ENCODE measurements at places on chromosomes 2 and 18.

GRCh38 chr2:20168727-20169696 is 55.9 kb downstream of the SDC1 start:
- no peak for DNase-seq

- DNase-seq: no peak
Measured at GRCh38 chr2:239587841-239588240, 187.0 kb upstream of the HDAC4 start.

DNA sequence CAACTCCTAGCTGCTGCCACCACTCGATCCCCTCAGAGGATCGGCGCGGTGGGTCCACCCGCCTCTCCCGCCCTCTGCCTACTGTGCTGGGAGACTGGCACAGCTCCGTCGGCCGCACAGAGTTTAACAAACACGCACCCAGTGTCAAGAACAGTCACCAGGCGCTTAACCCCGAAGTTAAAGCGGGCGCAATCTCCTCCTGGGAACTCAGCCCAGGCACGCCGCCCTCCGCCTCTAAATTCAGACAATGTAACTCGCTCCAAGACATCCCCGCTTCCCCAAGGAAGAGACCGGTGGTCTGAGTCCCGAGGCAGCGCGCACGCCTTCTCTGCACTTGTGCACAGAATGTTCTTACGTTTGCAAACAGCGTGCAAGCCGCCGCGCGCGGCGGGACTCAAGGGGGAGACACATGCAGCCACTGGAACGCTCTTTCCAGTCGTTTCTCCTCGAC is 533 bp downstream of the CXCR4 start:
- peak; percentile 70 for DNase-seq

- no peak for DNase-seq
Measured at GRCh38 chr2:153819074-153819473, 52.6 kb upstream of the GALNT13 start.

DNA sequence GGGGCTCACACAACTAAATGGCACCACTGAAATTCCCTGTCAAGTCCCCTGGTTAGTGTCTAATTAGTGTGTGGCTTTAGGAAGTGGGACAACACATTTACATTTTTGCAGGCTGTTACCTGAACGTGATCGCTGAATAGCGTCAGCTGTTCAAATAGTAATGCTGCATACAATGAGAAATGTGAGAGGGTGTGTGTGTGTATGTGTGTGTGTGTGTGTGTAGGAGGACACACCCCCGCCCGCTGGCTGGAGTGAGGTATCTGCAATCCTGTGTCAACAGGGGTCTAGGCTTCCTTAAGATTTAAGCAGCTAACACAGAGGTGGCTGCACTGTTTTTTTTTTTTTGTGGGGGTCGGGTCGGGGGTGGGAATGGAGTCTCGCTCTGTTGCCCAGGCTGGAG is 4.8 kb upstream of the LYPD6B start:
- DNase-seq: no peak

DNA sequence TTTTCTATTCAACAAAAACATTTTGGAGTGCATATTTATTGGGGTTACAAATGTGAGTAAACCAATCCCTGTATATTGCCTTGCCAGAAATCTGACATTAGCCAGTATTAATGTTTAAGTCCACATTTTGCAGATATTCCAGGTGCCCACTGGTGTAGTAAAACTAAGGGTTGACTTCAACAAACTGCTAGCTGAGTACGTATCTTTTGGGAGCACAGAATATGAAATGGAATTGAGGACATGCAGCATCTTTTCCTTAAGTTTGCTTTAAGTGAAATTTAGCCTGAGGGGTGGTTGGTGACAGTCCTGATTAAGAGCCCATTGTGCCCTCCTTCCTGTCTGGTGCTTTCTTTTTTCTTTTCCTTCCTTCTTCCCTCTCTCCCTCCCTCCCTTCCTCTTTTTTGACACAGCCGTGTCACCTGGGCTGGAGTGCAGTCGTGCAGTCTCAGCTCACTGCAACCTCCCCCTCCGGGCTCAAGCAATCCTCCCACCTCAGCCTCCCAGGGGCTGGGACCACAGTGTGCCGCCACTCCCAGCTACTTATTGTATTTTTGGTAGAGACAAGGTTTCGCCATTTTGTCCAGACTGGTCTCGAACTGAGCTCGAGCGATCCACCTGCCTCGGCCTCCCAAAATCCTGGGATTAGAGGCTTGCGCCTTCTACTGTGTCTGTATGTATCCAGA is 1.6 kb downstream of the NUP35 start:
- no peak for DNase-seq

- DNase-seq: no peak
Measured at GRCh38 chr2:190840569-190841172, 40.0 kb upstream of the GLS start.

- DNase-seq: no peak
Measured at GRCh38 chr18:59704146-59704545, 6.9 kb upstream of the CCBE1 start.

DNA sequence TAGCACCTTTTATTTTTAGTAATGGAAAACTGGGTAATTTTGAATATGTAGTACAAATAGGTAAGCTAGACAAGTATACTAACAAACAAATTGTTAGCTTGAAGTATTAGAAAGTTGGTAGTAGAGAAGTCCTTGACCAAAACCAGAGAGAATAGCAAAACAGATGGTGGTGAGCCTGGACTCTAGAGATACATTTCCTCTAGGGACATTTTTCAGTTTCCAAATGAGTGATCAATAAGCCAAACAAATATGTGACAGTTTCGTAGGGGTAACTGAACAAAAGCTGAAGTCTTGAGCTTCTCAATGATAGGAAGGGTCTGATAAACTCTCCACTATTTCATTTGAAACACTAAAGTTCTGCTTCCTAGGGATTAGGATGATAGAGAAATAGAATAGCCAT is 692.0 kb upstream of the FAM98A start:
- DNase-seq: no peak

DNA sequence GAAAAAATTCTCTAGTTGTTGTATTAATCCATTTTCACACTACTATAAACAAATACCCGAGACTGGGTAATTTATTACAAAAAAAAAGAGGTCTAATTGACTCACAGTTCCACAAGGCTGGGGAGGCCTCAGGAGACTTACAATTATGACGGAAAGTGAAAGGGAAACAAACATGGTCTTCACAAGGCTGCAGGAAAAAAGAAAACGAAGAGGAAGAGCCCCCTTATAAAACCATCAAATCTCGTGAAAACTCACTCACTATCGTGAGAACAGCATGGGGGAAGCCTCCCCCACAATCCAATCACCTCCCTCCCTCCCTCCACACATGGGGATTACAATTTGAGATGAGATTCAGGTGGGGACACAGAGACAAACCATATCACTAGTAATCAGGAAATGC is 61.7 kb upstream of the SPTBN1 start:
- no peak for DNase-seq

DNA sequence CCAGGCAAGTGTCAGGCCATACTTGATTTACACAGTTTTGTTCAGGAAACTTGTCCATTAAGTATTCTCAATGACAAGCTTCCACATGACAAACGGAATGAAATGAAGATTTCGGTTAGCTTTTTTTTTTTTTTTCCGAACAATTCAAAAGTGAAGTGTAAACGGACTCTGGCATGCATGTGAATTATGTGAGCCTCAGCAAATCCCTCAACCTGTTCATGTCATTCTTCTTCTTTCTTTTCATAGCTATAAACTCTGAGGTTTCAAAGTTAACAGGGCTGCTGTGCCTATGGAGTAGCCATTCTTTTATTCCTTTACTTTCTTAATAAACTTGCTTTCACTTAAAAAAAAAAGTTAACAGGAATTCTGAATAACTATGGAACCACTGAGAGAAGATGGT is 110.3 kb downstream of the NOL10 start:
- DNase-seq: no peak

- no peak for DNase-seq
Measured at GRCh38 chr2:86011449-86011941, 94.2 kb downstream of the POLR1A start.

Measured in NCI-H524 (cell line).